ENCODE measurements at places on chromosomes 7 and 10.

- no peak for ATAC-seq
Measured at GRCh38 chr10:86964061-86964846, 4.0 kb upstream of the ADIRF start.

GRCh38 chr10:131585761-131586160, 274.2 kb upstream of the TCERG1L start:
- no peak for ATAC-seq

DNA sequence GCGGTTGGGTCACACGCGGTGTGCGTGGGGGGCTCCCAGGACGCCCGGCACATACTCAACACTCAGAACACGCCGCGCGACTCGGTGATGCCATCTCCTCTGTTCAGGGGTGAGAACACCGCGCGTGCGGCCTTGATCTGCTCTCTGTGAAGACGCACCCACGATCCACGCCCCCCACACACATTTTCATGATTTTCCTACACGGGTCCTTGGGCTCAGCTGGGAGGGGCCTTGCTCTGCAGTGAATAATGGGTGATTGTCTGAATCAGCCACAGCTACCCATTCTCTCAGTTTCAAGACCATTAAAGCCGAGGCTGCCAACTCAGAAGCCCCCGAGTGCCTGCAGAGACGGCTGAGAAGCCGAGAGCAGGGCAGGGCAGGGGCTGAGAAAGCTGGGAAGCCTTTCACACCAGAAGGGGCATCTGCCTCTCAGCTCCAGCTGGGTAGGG, 54.3 kb upstream of the PDGFA start:
- ATAC-seq: no peak

GRCh38 chr10:75717126-75717916, 285.9 kb downstream of the LRMDA start:
- no peak for ATAC-seq

- no peak for ATAC-seq
Measured at GRCh38 chr10:69481811-69482524, 30.7 kb downstream of the TSPAN15 start.

- no peak for ATAC-seq
Measured at GRCh38 chr10:53284615-53285182, 512.1 kb upstream of the MBL2 start.

DNA sequence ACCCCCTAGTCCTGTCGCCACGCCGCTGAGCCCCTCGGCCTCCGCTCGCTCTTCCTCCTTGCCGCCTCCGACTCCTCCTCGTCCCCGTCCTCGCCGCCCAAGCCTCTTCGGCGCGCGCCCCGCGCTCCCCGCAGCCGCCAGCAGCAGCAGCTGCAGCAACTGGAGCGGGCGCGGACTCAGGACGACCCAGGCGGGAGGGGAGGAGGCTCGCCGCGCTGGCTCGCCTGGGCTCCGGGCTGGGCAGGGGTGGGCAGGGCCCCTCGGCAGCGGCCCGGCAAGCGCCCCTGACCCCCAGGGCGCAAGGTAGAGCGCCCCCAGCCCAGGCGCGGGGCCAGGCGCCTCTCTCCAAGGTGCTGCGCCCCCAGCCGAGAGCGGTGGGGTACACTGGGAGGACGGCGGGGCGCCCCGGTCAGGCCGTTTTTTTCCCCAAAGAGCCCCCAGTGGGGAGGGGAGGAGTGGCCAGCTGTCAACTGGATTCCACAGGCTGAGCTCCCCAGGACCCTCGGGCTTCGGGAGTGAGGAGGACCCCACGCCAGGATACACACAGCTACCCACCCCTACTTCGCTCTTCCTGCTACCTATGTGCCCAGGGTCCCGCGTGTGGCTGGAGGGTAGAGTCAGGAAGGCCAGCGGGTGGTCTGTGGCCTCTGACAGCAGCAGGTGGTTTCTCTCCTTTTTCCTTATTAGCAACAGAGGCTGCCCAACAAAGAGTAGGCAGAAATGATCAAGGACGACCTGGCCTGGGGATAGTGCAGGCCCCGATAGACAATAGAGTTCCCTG, 903 bp upstream of the KCNMA1 start:
- ATAC-seq: no peak

DNA sequence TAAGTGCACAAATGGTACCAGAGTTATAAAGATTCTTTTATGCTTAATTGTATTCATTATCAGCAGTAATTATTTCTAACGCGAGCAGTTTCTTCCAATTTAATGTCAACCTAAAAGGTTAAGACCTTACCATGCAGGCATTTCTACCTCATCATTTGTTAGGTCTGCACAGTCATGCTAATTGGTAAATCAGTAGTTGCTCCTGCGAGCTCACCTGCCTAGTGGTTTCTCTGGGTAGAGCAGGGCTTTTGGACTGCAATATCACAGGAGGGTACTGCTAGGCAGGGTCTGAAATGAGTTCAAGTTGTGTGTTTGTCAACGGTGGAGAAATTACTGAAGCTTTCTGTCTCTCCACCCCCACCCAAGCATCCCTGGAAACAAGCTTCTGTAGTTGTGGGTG, 558.5 kb upstream of the MGMT start:
- no peak for ATAC-seq

GRCh38 chr10:86785037-86785436, 28.6 kb downstream of the BMPR1A start:
- ATAC-seq: no peak

- ATAC-seq: no peak
Measured at GRCh38 chr10:62244088-62244487, 24.6 kb downstream of the RTKN2 start.

- no peak for ATAC-seq
Measured at GRCh38 chr10:32033171-32033570, 23.1 kb downstream of the KIF5B start.

Measured in activated CD4-positive, CD25-positive, alpha-beta regulatory T cell treated with anti-CD3 and anti-CD28 coated beads, Interleukin-2, amount 50 U/mL, for 24 hours (primary cell).